ENCODE measurements at places on chromosomes 1 and 21.

- no peak for DNase-seq
These were observed 380.7 kb downstream of the MATN1 start for GRCh38 chr1:30342535-30343141.

DNA sequence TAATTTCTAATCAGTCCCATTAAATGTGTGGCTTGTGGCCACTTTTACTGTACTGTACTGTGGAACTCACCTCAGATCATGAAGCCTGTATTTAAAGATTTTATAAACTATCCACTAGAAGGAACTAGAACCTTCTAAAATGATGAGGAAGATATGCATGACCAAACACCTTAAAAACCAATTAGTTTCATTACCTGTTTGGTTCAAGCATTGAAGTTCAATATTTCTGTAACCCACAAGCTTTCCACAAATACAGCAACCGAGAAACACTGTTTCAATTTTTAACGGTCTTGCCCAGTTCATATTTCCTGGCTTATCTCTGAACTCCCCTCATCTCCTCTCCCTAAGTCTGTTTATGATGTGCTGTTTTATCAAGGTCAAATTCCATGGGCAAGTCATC, 264.3 kb upstream of the PLD5 start:
- DNase-seq: no peak

GRCh38 chr21:29396951-29397455, 98.3 kb downstream of the BACH1 start:
- no peak for DNase-seq

GRCh38 chr1:39086865-39087409, 60.8 kb downstream of the NDUFS5 start:
- no peak for DNase-seq

- DNase-seq: no peak
These were observed 9.0 kb downstream of the SLC9A1 start for GRCh38 chr1:27145934-27146354.
